NCI-H748 treated with DMSO at 0.1 percent for 48 hours (cell line): ENCODE measurements at places on chromosomes 2 and 18.
A peak's percentile ranks its signal among the peaks of the same experiment; 100 is the strongest.

DNA sequence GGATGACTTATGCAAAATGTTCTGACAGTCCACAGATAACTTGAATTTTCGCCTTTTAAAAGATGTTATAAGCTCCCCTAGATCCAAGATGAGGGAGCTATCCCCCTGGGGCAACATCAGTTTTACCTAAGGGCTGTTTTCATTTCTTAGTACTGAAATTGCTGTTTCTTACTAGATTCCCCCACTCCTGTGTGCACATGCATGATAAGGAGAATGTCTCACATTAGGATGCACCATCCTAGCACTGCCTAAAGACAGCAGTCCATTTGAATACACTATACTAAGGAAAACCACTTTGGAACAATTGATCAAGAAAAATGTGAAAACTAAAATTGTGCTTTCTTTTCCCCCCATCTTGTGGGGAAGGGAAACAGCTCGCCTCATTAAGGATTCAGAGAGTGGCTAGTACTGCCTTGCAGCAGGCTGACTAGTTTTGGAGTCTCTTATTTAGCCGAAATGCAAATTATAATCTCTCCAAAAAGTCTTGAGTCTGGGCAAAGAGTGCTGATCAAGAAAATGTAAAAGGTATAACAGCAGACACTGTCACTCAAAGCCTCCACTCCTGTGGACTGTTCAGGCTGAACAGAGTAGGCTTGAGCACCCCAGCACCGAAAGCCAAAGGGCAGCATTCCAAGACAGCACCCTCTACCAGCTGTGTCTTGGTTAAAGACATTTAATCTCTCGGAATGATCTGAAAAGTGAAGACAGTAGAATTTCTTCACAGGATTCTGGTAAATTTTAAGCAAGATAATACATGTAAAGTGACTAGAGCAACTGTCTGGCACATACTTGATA is 65.0 kb downstream of the ZNF385B start:
- DNase-seq = no peak

DNA sequence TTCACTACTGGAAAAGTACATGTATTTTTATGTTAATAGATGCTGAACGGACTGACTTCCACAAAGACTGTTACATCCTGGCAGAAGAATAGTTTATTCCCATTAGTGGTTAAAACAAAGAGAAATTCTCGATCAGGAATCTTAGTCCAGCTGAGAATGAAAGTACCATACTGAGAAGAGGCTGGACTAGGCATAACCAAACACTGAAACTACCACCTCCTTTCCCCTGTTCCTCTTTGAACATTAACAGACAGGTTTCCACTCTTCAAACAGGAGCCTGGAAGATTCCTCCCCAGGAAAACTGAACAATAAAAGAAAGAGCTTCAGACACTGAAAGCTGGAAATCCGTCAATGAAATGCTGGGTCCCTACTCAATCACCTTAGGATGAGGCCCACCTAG is 25.8 kb downstream of the LDAH start:
- no peak for DNase-seq

DNA sequence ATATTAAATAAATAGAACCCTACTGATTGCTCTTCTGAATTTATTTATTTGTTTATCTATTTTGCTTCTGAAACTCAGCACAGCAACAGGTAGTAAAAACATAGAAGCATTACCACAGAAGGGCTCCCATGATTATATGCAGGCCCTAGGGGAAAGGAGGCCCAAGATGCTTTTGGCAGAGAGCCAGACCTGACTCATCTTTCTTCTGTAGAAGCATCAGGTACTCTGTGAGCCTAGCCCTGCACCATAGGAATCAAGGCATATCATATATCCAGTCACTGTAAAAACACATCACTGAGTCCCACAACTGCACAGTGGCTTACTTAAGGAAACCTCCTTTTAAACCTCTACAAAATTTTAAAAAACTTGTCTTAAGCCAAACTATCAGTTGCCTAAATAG is 1.8 kb downstream of the SCN9A start:
- peak; percentile 76 for DNase-seq

- DNase-seq = no peak
These were observed 300.4 kb upstream of the FANCL start for GRCh38 chr2:58541511-58541910.

- no peak for DNase-seq
These were observed 520.0 kb upstream of the SPHKAP start for GRCh38 chr2:228701506-228701905.

- no peak for DNase-seq
These were observed 4.9 kb upstream of the SIX2 start for GRCh38 chr2:45014016-45014702.

GRCh38 chr2:43011158-43011491 is 215.3 kb downstream of the ZFP36L2 start:
- DNase-seq = no peak
